ENCODE measurements at places on chromosomes 2 and 18. TPM values are rescaled to one million over a fixed set of nuclear protein-coding genes. Genes with fewer than 3 reads are reported as not detected.

DNA sequence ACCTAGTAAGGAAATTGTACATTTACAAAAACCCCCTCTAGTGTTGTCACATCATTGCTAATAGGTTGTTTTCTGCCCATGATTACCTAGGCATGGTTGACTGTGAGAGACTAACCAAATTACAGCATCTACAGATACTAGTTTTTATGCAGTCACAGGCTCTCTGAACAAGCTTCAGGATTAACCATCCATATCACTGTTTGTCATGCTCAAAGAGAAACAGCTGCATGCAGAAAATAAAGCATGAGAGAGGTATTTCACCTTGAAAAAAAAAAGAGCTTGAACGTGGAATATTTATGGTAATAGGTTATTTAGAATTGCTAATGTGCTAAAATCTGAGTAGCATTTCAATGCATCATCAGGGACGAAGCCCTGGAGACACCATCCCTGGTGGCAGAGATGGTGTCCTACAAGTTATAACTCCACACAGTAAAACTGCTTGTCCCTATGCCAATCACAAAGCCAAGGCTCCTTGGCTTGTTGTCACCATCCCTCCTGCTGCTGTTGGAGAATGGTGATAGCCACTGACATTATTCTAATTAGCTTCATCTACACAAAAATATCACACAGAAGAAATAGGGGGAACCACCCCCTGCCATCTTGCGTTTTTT, 5.4 kb downstream of the NEB start:
- DNase-seq, result no peak

DNA sequence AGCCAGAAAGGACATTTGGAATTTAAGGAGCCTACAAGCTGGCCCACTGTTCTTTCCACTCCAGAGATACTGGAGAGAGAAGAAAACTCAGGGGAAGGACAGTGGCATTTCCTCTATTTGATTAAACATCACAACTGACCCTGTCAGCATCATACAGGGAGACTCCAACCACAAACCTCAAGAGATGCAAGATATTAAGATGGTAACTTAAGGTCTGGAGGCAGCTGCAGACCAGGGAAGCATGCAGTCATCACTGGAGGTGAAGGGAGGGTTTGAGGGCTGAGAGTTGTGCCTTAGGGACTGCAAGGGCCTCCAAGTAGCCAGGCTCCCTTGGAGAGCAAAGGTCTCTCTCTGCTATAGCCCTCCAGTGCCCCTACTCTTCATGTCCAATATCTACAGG, 67.4 kb downstream of the RNF152 start:
- no peak for DNase-seq

DNA sequence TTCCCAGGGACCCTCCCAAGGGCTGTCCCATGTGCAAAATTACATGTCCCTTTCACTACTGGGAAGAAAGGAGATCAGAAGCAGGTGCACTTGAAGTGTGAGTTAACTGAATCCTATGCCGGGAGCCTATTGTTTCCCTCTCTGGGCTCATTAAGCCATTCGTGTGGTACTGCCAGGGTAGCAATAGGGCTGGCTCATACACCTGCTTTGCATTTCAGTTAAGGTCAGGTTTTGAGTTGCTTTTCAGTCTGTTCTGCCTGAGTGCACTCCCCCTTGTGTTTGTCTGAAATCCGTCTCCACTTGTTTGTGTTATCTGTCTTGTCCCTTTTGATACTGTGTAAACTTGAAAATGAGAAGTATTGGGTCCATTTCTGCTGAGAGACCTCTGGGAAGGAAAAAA, 1232.6 kb upstream of the NRXN1 start:
- no peak for DNase-seq

DNA sequence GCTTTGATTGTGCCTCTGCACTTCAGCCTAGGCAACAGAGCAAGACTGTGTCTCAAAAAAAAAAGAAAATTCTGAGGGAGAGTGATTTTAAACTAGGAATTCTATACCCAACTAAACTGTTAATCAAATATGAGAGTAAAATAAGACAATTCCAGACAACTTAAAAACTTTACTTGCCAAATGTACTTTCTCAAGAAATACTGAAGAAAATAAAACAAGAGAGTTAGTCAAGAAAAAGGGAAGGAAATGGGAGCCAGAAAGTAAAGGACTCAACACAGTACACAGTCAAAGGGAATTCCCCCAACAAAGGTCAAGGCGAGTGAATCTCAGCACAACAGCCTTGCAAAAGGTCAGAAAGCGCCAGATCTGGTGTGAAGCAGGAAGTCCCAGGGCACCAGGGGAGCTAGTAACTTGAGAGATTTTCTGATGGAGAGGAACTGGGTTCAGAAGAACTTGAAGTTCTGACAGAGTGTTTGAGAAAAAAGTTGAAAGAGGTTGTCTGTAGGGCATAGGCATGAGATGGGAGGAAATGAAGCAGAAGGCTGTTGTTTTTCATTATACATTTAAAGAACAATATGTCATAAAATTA, 22.6 kb upstream of the TBC1D8 start:
- DNase-seq, result peak; percentile 28

Gene CDKL4
- 1.2 TPM for total RNA-seq

Gene PROKR1
- not detected for total RNA-seq

Gene KCNG2
- total RNA-seq, result 0.38 TPM

- no peak for DNase-seq
Observed at GRCh38 chr2:190786404-190787166, 94.0 kb upstream of the GLS start.

Measured in posterior vena cava (tissue), 2 donors.